CD4-positive, alpha-beta T cell treated with Interleukin-17A for 1 hour (primary cell): ENCODE measurements at places on chromosomes 6 and 20.

- DNase-seq: peak; percentile 55
Observed at GRCh38 chr6:28134015-28134414, 7.7 kb upstream of the ZKSCAN8 start.

GRCh38 chr20:2300420-2300819 lies 4.6 kb downstream of the TGM3 start:
- no peak for DNase-seq

- no peak for DNase-seq
Observed at GRCh38 chr20:59318803-59319202, 18.4 kb downstream of the EDN3 start.

- peak; percentile 77 for DNase-seq
Observed at GRCh38 chr6:108896111-108896661, 48.0 kb downstream of the ARMC2 start.

DNA sequence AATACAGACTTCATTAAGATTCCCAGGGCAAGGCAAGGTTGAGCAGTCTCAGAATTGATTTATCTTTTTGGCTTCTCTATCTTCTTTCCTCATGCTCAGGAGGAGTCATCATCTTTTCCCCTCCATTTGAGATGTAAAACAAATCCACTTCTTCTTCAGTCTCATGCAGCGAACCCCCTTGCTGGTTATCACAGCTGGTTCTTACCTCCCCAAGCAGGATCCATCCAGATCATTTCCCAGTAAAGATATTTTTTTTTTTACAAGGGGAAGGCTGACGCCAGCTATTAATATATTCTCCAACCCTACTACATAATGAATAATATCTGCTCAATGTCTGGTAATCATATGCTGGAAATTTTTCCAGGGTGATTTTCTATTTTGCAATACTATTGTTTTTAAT lies 508.9 kb upstream of the NOX3 start:
- no peak for DNase-seq

- no peak for DNase-seq
Observed at GRCh38 chr6:164163239-164163638, 748.7 kb downstream of the QKI start.

DNA sequence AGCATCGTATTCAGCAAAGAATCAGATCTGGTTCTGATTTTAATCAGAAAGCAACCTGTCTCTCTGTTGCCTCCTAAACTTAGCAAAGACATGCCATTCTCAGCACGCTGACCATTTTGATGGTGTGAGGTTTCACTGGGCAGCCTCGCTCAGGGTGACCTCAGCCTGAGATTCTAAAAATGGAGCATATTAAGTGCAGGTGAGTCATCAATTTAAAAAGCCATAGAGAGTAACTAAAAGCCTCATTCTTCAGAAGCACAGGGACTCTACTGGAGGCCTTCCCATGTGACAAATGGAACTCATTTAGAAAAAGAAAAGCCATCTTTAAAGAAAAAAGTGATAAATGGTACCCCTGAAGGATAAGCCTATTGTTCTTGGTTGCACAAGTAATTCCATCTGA lies 91.3 kb downstream of the FILIP1 start:
- no peak for DNase-seq

DNA sequence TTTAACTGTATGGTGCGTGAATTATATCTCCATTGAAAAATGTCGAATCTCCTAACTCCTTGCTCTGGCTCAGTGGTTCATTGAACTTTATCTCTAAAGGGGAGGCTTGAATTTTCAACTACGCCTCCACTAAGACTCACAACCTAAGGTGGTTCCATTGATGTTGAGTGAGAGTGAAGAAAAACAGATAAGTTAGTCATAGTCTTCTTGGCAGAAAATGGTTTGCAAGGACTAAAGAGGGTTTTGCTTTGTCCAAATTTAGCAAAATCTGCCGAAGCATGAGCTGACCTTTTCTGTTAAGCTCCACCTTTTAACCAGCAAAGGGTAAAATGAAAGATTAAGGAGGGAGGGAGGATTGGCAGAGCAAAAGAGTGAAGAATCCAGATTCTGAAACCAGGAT lies 290.2 kb upstream of the SPTLC3 start:
- DNase-seq: no peak

- DNase-seq: no peak
Observed at GRCh38 chr6:106470316-106470715, 109.8 kb downstream of the CRYBG1 start.

- DNase-seq: no peak
Observed at GRCh38 chr6:137493218-137494038, 766 bp downstream of the OLIG3 start.

GRCh38 chr6:136466777-136467176 lies 83.4 kb downstream of the MAP7 start:
- DNase-seq: no peak

- DNase-seq: no peak
Observed at GRCh38 chr20:34089655-34090345, 22.2 kb downstream of the EIF2S2 start.

DNA sequence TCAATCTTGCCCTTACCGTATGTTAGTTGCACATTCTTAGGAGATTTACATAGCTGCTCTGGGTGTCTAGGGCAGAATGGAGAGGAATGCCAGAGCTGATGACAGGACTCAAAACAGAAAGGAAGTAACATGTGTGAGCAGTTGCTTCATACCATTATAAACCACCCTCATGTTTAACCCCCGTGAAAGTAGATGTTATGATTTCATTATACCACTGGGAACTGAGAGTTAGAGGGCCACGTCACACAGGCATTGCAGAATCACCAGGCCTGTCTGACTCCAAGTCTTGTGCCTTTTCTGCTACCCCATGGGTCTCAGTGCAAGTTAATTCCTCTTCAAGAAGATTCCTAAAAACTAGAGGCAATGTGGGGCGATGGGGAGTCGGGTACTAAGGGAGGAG lies 23.5 kb upstream of the SIM1 start:
- DNase-seq: no peak

DNA sequence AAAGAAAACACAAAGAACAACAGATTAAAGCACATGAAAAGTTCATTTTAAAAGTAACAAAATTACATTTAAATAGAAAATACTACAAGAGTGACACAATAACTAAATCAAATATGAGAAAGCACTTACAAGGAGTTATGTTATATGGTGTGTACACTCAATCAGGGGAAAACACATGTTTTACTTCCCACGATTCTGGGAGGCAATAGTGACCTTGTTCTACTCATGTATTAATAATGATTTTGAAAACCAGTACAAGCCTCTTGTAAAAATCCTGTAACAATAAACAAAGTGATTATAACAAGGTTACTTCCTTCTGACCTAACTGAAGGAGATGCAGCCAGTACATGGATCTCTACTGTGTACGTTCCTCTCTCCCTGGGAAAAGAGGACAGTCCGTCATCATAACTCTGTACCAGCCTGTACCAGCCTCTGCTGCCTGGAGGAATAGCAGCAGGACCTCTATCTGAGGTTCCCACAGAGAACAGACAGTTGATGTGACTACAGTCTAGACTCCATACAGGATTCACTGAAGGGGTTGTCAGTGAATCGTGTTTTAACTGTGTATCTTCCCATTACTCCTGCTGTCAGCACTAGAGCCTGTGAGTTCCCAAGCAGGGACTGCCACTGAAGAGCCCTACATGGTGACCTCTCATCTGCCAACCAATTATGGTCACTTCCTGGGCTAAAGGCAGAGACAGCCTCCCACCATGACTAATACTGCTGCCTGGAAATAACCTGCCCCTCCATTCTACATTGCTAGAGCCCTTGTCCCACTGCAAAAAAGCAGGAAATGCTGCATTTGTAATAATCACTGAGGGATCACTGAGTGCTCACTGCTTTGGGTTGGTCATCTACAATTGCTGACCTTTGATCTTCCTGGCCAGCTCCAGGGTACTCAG lies 149.7 kb downstream of the KIF16B start:
- no peak for DNase-seq

DNA sequence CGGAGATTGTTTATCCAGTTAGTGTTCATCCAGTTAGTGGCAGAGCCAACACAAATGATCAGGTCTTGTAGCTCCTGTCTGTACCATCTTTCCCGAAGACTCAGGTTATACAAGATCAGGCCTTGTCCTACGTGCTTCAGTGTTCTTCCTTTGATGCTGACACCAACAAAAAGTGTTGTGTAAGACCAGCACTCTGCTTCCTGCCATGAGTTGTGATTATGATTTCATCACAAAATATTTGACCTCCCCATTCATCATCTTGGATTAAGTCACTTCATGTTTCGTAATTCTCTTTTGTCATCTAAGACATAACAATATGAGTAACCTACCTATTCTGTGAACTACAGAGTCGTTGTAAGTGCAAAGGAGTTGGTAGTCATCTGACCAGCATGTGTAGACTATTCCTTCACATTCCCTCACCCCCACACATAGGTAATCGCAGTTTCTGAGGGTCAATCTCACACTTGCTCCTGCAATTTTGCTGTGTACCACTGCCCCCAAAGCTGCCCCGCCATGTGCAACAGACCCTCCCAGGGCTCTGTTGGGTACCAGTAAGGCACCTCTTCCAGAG lies 135.6 kb upstream of the SLC22A23 start:
- DNase-seq: no peak

- DNase-seq: no peak
Observed at GRCh38 chr6:95274686-95275235, 302.6 kb upstream of the MANEA start.

GRCh38 chr20:11229772-11230171 lies 556.0 kb upstream of the JAG1 start:
- no peak for DNase-seq

DNA sequence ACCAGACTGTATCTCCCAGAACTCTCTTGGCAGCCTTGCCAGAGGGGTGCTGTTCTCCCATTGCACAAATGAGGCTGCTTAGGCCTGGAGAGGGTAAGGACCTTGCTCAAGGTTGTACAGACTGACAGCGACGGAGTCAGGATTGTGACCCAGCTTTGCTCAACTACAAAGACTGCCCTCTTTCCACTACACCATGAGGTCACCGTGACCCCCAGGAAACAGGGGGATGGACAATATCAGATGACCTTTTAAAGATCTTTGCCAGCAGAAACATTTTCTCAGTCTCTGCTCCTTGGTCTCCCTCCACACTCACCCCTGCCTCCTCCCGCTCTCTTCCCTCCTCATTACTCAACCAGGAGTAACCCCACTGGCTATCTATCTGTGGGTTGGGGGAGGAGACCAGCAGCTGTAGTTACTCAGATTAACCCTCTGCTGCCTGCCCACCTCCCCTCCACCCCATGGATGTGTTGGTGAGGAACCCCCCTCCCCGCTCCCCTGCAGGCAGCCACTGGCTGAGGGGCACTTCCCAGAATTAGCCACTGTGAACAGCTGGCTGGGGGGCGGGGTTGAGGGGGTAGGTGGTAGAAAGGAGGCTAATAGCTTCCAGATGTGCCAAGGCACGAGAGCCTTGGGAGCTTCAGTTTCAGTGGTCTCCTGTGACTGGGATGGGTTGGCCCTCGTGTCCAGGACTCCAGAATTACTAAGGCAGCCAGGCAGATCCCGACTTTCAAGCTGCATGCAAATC lies 26.9 kb upstream of the MRPS18A start:
- no peak for DNase-seq

DNA sequence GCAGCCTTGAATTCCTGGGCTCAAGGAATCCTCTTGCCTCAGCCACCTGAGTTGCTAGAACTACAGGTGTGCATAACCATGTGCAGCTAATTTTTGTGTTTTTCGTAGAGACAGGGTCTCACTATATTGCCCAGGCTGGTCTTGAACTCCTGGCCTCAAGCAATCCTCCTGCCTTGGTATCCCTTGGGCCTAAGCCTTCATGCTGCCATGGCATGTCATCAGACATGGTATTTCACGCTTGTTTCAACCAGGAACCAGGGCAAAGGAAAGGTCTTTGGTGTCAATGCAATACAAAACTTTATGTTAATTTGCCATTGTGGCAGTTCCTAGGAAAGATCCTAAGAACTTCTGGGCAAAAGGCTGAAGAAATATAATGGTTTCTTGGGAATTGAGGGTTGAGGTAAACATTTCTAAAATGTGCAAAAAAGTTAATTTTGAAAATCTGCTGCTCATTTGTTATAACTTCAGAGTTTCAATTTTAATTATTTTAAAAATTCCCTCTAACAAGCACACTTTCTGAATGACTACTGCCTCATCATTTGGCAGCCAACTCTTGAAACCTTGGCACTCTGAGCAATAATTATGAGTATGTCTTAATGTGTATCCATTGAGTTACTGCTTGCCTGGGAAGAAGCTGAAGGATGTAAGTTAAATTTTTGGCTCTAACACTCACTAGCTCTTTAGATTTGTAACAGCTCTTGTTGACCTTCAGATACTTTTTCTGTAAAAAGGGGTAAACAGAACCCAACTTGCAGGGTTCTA lies 154.1 kb downstream of the GJA10 start:
- no peak for DNase-seq

GRCh38 chr6:125780540-125781313 lies 10.0 kb upstream of the NCOA7 start:
- peak; percentile 86 for DNase-seq

DNA sequence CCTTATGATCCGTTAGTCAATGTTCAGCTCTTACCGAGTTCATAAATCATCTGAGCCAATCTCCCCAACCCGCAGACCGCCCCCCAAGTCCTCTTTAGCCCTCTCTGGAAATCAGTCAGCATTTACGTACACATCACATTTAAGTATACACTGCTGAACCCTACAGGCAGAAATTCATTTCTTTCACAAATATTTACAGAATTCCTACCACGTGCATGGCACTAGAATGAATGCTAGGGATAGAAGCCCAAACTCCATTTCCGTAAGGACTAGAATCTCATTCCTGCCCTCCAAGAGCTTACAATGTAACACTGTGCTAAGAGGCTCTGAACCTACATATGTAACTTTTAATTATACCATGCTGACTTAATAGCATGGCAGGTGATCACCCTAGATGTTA lies 1.8 kb downstream of the OSER1 start:
- DNase-seq: no peak

- DNase-seq: no peak
Observed at GRCh38 chr6:9647071-9647445, 767.8 kb downstream of the TFAP2A start.

- no peak for DNase-seq
Observed at GRCh38 chr6:140932909-140933308, 1199.8 kb upstream of the GJE1 start.

DNA sequence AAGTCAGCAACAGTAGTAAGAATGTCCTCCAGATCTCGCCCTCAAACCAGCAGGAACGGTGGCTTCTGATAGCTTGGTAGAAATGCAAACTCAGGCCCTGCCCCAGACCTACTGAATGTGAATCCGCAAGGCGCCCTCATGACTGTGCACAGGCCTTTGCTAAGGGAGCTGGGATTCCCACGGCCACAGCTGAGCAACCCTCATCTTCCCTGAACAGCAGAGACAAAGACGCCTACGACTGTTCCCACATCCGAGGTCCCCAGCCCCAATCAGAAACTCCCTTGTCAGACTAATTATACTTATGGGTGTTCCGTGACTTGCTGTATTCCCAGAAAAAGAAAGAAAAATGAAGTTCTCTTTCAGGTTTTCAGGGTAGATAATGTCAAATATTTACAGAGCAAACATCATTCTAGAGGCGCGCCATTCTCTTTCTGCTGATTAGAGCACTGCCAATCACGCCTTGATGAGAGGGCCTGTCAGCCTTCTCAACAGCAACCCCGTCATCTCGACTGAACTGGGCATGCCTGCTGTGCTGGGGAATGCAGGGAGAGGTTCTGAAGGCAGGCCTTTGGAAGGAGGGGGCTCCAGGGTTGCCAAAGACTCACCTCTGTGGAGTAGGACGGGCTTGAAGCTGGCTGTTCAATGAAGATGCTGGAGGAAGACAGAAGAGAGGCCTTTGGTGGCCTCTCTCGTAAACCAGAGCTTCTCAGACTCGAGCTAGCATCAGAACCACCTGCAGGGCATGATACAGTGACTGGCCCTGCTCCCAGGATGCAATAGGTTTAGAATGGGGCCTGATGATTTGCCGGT lies 79.9 kb downstream of the ZNF217 start:
- DNase-seq: no peak

GRCh38 chr20:53030061-53030460 lies 57.9 kb downstream of the TSHZ2 start:
- peak; percentile 31 for DNase-seq
